Sigmoid colon (tissue), 7 donors: ENCODE measurements at places on chromosomes 12 and 14. TPM values are rescaled to one million over a fixed set of nuclear protein-coding genes. Genes with fewer than 3 reads are reported as not detected.

DNA sequence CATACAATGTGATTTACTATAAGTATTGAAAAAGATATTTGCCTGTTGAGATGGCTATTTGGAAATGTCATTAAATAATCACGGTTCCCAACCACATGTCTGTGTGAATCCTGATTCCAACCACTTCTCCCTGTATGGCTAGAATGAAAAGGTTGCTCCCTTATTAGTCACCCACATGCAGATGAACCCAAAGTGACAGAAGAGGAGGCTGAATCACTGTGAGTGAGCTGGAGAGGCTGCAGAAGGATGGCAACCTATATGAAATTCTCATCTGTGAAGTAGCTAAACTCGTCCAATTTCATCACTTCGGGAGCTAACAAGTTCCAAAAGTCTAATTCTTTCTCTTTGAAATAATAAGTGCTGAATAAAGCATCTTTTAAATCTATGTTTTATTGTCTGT, 300.5 kb downstream of the PRKD1 start:
- H3K4me1 ChIP-seq = no peaks in the 10 kb centered on the region
- DNase-seq = no peak
- no peaks in the 10 kb centered on the region for H3K27me3 ChIP-seq

GRCh38 chr14:96772929-96773328, 24.3 kb upstream of the VRK1 start:
- no peak for DNase-seq
- no peak overlapping the region for H3K27ac ChIP-seq
- H3K4me3 ChIP-seq = no peak overlapping the region
- no peaks in the 10 kb centered on the region for H3K27me3 ChIP-seq

GRCh38 chr12:28096649-28097048, 93.6 kb upstream of the CCDC91 start:
- no peak overlapping the region for H3K27ac ChIP-seq
- H3K27me3 ChIP-seq = no peaks in the 10 kb centered on the region
- no peak for DNase-seq
- H3K4me3 ChIP-seq = no peak overlapping the region
- H3K4me1 ChIP-seq = no peaks in the 10 kb centered on the region

- no peaks in the 10 kb centered on the region for H3K36me3 ChIP-seq
- H3K4me1 ChIP-seq = no peaks in the 10 kb centered on the region
- H3K27me3 ChIP-seq = no peaks in the 10 kb centered on the region
- no peak for DNase-seq
- H3K4me3 ChIP-seq = no peak overlapping the region
Observed at GRCh38 chr14:84351646-84352045, 1178.3 kb upstream of the FLRT2 start.

DNA sequence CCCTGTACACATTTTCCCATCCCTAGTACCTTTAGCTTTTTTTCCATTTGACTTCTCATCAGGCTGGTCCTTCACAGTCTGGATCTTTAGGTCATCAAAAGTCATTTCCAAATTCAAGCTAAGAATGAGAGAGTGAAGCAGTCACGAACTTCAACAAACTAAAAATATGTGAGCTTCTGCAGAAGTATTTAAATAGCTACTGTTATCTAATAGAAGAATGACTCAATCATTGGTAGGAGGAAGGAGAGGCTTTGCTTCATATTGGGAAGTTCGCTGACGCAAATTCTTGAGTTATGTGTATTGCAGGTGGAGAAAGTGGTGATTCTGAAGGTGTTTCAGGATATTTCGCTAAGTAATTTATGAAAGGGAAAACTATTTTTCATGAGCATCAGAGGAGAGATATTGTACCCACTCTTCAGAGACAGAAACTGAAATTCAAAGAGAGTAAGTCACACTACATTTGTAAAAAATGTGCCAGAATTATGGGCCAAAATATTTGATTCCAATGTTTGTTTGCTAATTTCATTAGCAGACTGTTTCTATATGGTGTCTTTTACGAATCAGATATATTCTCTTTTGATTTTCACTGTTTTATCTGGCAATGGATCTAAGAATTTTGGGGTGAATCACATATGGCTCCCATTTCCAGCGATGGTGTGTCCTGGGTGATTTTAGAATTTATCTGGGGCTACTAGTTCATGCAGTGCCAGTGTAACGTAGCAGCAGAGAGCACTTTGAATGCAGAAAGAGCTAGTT, at the start of gene OLR1:
Gene OLR1 (minus strand): TSS at position 160 of the 756 bp plus-strand sequence. CDS start 55 bp downstream, at position 105.
- H3K4me1 ChIP-seq = peaks cover 9% of the 10 kb centered on the region
- DNase-seq = no peak
- no peaks in the 10 kb centered on the region for H3K36me3 ChIP-seq
- H3K27me3 ChIP-seq = no peaks in the 10 kb centered on the region

- no peak overlapping the region for H3K27ac ChIP-seq
- no peak for DNase-seq
- no peaks in the 10 kb centered on the region for H3K27me3 ChIP-seq
- no peaks in the 10 kb centered on the region for H3K4me1 ChIP-seq
- no peaks in the 10 kb centered on the region for H3K36me3 ChIP-seq
- H3K4me3 ChIP-seq = no peak overlapping the region
Observed at GRCh38 chr14:78851189-78851588, 681.0 kb downstream of the NRXN3 start.

DNA sequence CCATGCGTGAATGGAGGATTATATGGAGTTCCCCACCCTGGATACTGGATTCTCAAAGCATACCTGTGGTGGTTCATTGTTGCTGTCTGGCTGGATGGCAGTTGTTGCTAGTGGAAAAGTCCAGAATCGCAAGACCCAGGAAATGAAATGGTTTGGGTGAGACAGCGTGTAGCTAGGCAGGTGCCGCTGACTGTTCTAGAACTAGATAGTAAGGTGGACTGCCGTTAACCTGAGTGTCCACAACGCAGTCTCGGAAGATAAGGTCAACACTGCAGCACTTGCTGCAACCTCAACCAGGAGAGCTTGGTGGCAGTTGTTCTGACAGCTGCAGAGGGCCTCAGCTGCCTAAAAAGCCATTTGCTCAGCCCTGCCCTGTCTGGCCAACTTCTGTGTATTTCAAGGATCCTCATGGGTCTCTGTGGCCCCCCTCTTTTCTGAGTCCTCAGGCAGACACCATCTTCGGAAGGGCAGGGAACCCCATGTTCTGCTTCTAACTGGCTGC, 15.5 kb upstream of the IRF2BPL start:
- H3K36me3 ChIP-seq = no peaks in the 10 kb centered on the region
- H3K4me1 ChIP-seq = peaks cover 75% of the 10 kb centered on the region
- DNase-seq = peak; percentile 79
- H3K27me3 ChIP-seq = no peaks in the 10 kb centered on the region
- peak overlapping the region; percentile 96 for H3K27ac ChIP-seq

GRCh38 chr12:119153477-119154434, 25.0 kb upstream of the HSPB8 start:
- H3K27ac ChIP-seq = no peak overlapping the region
- no peaks in the 10 kb centered on the region for H3K36me3 ChIP-seq
- H3K4me3 ChIP-seq = no peak overlapping the region
- no peaks in the 10 kb centered on the region for H3K4me1 ChIP-seq
- no peaks in the 10 kb centered on the region for H3K27me3 ChIP-seq

DNA sequence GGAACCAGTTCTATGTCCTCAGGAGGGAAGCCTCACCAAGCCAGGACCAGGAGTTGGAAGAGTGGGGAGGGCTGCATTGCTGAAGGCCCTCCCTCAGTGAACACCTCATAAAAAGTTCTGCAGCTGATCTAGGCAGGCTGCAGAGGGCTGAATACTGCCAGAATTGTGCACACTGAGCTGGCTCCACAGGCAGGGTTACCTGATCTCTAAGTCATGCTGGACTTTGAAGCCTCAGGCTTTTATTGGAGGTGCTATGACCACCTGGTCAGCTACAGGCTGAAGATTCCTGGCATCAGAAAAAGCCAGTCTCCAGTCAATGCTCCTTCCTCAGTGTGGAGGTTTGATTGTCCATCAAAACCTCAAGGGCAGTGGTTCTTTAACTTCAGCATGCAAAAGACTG, 39.7 kb downstream of the FOS start:
- H3K36me3 ChIP-seq = no peaks in the 10 kb centered on the region
- H3K4me1 ChIP-seq = peaks cover 11% of the 10 kb centered on the region
- H3K27me3 ChIP-seq = no peaks in the 10 kb centered on the region
- H3K27ac ChIP-seq = no peak overlapping the region
- no peak overlapping the region for H3K4me3 ChIP-seq

DNA sequence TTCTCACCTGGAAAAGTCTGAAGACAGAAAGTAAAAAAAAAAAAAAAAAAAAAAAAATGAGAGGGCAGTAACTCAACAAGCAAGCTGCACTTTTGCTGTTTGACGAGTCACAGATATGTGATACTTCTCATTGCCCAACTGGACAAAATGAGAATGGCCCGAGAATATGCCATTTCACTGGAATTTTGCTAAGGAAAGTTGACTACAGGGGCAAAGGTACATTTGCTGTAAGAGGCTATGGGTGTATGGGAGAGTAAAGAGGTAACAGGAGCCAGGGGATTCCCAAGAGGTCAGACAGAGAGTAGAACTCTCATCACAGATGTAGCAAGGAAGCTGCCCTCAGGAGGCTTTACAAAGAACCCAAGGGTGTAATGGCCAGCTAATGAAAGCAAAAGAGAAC, 22.9 kb downstream of the KIF21A start:
- H3K4me3 ChIP-seq = no peak overlapping the region
- DNase-seq = no peak
- no peaks in the 10 kb centered on the region for H3K36me3 ChIP-seq
- no peaks in the 10 kb centered on the region for H3K27me3 ChIP-seq
- no peak overlapping the region for H3K27ac ChIP-seq

- H3K4me3 ChIP-seq = no peak overlapping the region
- H3K27ac ChIP-seq = no peak overlapping the region
- H3K27me3 ChIP-seq = no peaks in the 10 kb centered on the region
- DNase-seq = peak; percentile 90
Observed at GRCh38 chr14:58166005-58166983, 14.3 kb upstream of the ARMH4 start.

GRCh38 chr12:107091381-107091780, 2.0 kb downstream of the CRY1 start:
- peak overlapping the region; percentile 98 for H3K4me3 ChIP-seq
- H3K27me3 ChIP-seq = no peaks in the 10 kb centered on the region
- peaks cover 12% of the 10 kb centered on the region for H3K4me1 ChIP-seq

DNA sequence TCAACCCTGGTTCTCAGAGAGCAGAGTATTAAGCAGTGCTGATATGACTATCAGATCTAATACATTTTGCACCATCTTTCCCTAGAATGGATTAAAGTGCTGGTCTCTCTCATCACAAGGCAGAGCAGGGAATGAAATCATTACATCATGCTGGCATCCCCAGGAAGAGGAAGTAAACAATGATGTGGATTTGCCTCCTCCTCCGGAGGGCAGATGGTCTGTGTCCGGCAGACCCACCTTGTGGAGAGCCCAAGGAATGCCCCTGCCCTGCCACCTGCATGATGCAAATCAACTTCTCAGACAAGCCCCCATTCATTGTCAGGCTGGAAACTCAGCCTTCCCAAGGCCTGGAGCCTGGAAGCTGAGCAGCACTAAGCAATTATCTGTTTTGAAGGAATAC, 1149.1 kb downstream of the VRK1 start:
- H3K27me3 ChIP-seq = no peaks in the 10 kb centered on the region
- H3K4me1 ChIP-seq = no peaks in the 10 kb centered on the region
- no peak overlapping the region for H3K27ac ChIP-seq
- H3K4me3 ChIP-seq = no peak overlapping the region

DNA sequence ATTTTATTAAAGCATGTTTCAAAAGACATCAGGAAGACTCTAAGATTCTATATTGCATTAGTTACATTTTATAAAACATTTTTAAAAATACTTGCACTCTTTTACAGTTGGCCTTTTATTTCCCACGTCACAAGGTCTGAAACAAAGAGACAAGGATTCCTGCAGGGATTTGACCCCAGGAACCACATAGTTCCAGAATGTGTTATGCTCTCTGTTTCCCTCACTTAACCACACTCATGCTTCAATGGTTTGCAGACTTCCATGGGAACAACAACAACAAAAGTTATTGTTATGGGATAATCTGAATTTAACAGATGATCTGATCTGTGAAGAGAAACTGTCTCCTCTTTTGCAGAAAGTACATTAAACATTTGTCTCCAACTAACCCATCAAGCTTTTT, 104.3 kb upstream of the PPFIA2 start:
- no peaks in the 10 kb centered on the region for H3K4me1 ChIP-seq
- no peaks in the 10 kb centered on the region for H3K27me3 ChIP-seq
- DNase-seq = no peak
- no peaks in the 10 kb centered on the region for H3K36me3 ChIP-seq

GRCh38 chr12:128388461-128389000, 121.6 kb downstream of the TMEM132C start:
- H3K27ac ChIP-seq = peak overlapping the region; percentile 57
- no peak overlapping the region for H3K4me3 ChIP-seq
- H3K27me3 ChIP-seq = peaks cover 16% of the 10 kb centered on the region

DNA sequence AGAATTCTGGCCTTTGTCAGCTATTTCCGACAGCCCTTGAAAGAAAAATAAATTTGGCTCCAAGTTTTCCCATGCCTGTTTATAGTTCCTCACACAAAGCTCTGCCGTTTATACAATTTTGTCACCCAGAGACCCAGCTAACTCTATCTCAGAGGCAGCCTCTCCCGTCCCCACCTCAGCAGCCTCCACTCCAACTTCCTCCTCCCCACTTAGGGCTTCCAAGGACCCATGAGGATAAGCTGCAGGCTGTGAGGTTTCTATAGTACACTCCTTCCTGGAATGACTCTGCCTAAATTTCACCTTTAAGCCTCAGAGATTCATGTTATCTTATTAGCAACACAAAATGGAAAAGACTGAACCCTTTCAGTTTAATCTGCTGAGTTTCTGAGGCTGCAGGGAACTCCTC, 71.8 kb downstream of the TTC9 start:
- no peaks in the 10 kb centered on the region for H3K27me3 ChIP-seq
- DNase-seq = no peak
- H3K36me3 ChIP-seq = no peaks in the 10 kb centered on the region
- H3K4me3 ChIP-seq = no peak overlapping the region
- no peak overlapping the region for H3K27ac ChIP-seq
- H3K4me1 ChIP-seq = no peaks in the 10 kb centered on the region

Gene MMP17
- polyA plus RNA-seq = 0.60 TPM

Gene RARG
- polyA plus RNA-seq = 6.0 TPM

Gene IL26
- polyA plus RNA-seq = 0.22 TPM

Gene GLIPR1L1
- polyA plus RNA-seq = not detected

Gene BCL11B
- polyA plus RNA-seq = 0.23 TPM

Gene CLIP1
- 16.8 TPM for polyA plus RNA-seq

Gene A2ML1
- 0.60 TPM for polyA plus RNA-seq

Gene LGR5
- 0.23 TPM for polyA plus RNA-seq

Gene KRT72
- polyA plus RNA-seq = 0.79 TPM
